ENCODE measurements at places on chromosomes 6 and 20. TPM values are rescaled to one million over a fixed set of nuclear protein-coding genes. Genes with fewer than 3 reads are reported as not detected.
A peak's percentile ranks its signal among the peaks of the same experiment; 100 is the strongest.

The GSTA2 gene
- total RNA-seq = not detected

DNA sequence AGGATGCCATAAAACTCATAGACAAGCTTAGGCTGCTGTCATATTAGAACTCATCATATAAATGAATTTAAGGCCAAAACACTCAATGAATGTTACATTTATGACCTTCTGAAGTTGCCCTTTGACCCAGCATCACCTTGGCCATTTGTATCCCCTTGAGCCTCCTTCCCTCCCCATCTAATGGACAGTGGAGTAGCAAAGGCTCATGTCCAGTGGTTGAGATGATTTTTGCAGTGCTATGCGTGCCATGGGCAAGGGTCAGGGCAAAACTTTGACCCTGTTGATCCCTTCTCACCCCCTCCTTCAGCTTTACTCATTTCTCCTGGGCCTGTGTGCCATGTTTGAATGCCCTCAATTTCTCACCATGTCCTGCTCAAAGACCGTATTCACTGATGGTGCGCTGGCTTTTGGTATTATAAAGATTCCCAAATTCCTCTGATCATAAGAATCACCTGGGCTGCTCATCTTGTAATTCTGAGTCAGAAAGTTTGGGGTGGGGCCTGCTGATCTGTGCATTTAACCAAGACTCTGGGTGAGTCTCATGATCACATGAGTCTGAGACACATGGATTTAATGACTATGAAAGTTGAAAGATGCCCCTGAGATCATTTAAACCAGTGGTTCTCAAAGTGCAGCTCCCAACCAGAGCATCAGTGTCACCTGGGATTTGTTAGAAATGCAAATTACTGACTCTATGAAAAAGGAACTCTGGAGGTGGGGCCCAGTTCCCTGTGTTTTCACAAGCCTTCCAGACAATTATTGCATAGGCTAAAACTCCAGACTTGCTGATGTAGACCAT lies 57.5 kb upstream of the IL20RA start:
- H3K27ac ChIP-seq = no peak overlapping the region
- H3K27me3 ChIP-seq = no peaks in the 10 kb centered on the region
- no peaks in the 10 kb centered on the region for H3K36me3 ChIP-seq
- H3K4me1 ChIP-seq = no peaks in the 10 kb centered on the region
- no peak for DNase-seq
- no peak overlapping the region for H3K4me3 ChIP-seq

DNA sequence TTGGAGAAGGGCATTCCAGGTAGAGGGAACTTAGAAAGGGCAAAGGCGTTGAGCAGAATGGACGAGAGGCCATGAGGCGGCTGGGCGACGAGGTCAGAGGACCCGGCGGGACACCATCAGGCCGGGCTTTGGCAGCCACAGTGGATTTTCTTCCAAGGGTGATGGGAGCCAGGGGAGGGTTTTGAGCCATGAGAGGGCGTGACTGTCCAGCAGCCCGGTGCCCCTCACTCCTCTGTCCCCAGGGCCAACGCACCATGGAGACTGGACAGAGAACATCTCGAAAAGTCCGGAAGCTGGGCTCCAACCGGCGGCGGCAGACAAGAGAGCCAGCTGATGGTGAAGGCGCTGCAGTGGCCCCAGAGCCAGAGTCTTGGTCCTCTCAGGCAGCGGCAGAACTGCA lies 6.4 kb downstream of the RAB44 start:
- H3K27ac ChIP-seq = no peak overlapping the region
- no peak for DNase-seq
- H3K4me1 ChIP-seq = no peaks in the 10 kb centered on the region
- no peak overlapping the region for H3K4me3 ChIP-seq
- H3K27me3 ChIP-seq = no peaks in the 10 kb centered on the region
- H3K36me3 ChIP-seq = no peaks in the 10 kb centered on the region

GRCh38 chr6:32637219-32637880 lies at the start of gene HLA-DQA1:
TSS of gene HLA-DQA1 (plus strand) at chr6:32637406. CDS start at chr6:32637459, 53 bp downstream.
- no peaks in the 10 kb centered on the region for H3K27me3 ChIP-seq
- no peaks in the 10 kb centered on the region for H3K4me1 ChIP-seq
- H3K27ac ChIP-seq = no peak within 1 kb of the TSS
- no peak within 1 kb of the TSS for H3K4me3 ChIP-seq

DNA sequence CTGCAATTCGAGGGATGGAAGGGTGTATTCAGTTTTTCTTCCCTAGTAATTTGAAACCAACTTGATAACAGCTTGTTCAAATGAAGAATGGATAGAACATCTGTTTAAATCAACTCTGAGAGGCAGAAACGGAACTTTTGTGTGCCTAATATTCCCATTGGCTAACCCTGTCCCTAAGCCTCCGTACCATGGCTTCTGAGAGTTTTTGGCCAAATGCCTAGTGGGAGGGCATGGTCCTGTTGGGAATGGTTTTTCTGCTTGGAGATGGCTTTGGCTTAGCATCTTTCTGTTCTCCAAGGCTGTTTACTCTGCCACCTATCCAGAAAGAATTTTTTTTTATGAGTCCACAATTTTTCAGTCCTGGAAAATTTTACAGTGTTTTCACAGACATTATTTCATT lies 126.7 kb upstream of the MLIP start:
- H3K36me3 ChIP-seq = no peaks in the 10 kb centered on the region
- no peak overlapping the region for H3K4me3 ChIP-seq
- no peak for DNase-seq
- no peaks in the 10 kb centered on the region for H3K27me3 ChIP-seq

GRCh38 chr6:2802521-2803060 lies 37.4 kb downstream of the WRNIP1 start:
- no peaks in the 10 kb centered on the region for H3K27me3 ChIP-seq
- DNase-seq = no peak
- peaks cover 18% of the 10 kb centered on the region for H3K4me1 ChIP-seq
- no peaks in the 10 kb centered on the region for H3K36me3 ChIP-seq

DNA sequence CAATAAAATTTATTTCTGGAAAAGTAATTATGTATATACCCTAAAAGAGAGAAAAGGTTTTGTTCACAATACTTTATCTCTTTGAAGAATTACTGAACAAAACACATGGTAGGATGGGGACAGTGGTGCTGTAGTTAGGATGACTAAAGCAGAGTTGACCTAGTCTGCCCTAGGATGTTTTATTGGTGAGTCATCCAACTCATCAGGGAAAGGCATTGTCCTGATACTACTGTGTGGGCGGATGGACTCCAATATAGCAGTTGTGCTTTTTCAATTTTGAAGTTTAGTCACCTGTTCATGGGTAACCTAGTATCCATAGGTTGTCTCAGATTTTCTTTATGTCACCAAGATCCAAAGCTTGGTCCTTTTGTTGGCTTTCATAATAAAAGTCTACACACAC lies 53.3 kb upstream of the EYS start:
- H3K27ac ChIP-seq = no peak overlapping the region
- H3K4me3 ChIP-seq = no peak overlapping the region
- H3K36me3 ChIP-seq = no peaks in the 10 kb centered on the region
- H3K27me3 ChIP-seq = no peaks in the 10 kb centered on the region
- no peaks in the 10 kb centered on the region for H3K4me1 ChIP-seq
- DNase-seq = no peak

DNA sequence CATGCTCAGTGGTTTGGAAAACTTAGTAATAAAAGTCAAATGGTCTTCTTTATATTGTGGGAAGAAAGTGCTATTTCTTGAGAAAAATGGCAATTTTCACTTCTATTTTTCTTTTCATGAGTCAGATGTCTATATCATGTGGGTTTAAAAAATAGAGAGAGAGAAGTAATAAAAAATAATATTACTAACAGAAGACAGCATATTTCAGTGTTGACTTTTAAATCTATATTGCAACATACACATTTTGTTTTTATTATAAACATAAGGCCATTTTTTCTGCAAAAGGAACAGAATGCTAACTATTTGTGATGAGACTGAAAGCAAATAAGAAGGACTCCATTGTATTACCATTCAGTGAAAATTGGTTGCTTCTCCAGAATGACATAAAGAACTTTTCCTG lies 135.1 kb upstream of the CNR1 start:
- H3K27me3 ChIP-seq = no peaks in the 10 kb centered on the region
- H3K4me3 ChIP-seq = no peak overlapping the region
- DNase-seq = no peak

GRCh38 chr20:50389808-50390684 lies 120.1 kb upstream of the PTPN1 start:
- H3K27ac ChIP-seq = peak overlapping the region; percentile 99
- H3K4me3 ChIP-seq = no peak overlapping the region
- peaks cover 25% of the 10 kb centered on the region for H3K4me1 ChIP-seq
- DNase-seq = no peak
- H3K27me3 ChIP-seq = no peaks in the 10 kb centered on the region

DNA sequence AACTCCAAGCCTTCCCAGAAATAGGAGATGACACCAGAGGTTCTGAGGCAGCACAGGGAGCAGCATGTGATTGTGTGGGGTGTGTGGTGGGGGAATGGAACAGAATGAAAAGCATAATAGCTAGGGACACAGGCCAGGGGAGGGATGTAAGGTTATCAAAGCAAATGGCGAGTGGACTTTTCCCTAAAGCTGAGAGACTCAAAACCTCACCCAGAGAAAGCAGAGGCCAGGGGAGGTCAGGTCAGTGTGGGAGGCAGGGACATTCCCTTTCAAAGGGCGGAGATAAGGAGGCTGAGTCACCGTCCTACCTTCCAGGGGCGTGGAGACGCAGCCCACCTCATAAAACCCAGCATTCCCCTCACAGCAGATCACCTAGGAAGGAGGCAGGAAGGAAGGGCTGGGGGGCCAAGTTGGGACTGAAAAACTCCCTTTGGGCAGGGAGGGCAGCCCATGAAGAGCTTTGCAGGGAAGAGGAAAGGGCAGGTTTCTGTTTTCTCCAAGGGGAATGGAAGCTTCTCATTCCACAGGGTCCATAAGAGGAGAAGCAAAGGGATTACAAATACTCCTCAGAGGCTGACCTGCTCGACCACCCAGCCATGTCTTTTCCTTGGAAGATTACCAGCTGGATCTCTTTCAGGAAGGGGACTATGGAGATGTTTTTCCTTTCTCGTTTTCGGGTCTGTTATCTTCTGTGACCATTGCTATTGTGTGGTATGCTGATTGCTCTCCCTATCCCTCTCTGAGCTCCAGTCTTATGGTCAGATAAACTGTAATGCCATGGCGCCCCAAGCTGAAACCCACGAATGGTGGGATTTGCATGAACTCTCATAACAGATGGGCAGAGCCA lies 9.6 kb upstream of the LY6G5C start:
- no peaks in the 10 kb centered on the region for H3K27me3 ChIP-seq
- no peak overlapping the region for H3K27ac ChIP-seq
- no peaks in the 10 kb centered on the region for H3K4me1 ChIP-seq
- no peak overlapping the region for H3K4me3 ChIP-seq
- H3K36me3 ChIP-seq = peaks cover 98% of the 10 kb centered on the region

- no peaks in the 10 kb centered on the region for H3K27me3 ChIP-seq
- H3K27ac ChIP-seq = no peak overlapping the region
- H3K4me3 ChIP-seq = no peak overlapping the region
- DNase-seq = no peak
- H3K4me1 ChIP-seq = no peaks in the 10 kb centered on the region
Observed at GRCh38 chr20:57203986-57204385, 62.5 kb downstream of the BMP7 start.

Data from gastrocnemius medialis (tissue), 4 donors.